Smooth muscle cell of bladder (primary cell): ENCODE measurements at places on chromosomes 12 and 14. TPM values are rescaled to one million over a fixed set of nuclear protein-coding genes. Genes with fewer than 3 reads are reported as not detected.

The KRT79 gene
- total RNA-seq, result not detected in 2 replicates

The ZC3H10 gene
- total RNA-seq, result 5.7 and 6.6 TPM in 2 replicates

The PLEK2 gene
- 3.0 and 3.7 TPM in 2 replicates for total RNA-seq

The NRL gene
- total RNA-seq, result 0.28 and 0.46 TPM in 2 replicates

The TCL1B gene
- total RNA-seq, result not detected in 2 replicates

The OTOGL gene
- 0.09 and 0.14 TPM in 2 replicates for total RNA-seq

The NRIP2 gene
- not detected in 2 replicates for total RNA-seq

The CFAP54 gene
- total RNA-seq, result 1.1 and 1.4 TPM in 2 replicates

The NGB gene
- not detected in 2 replicates for total RNA-seq

The HOXC9 gene
- 0.28 and 0.57 TPM in 2 replicates for total RNA-seq

The C12orf42 gene
- total RNA-seq, result not detected in 2 replicates

The TSFM gene
- 18.8 and 24.3 TPM in 2 replicates for total RNA-seq

The DLGAP5 gene
- 3.6 and 4.0 TPM in 2 replicates for total RNA-seq

The PRH2 gene
- total RNA-seq, result 0.14 and 0.18 TPM in 2 replicates

The IGFBP6 gene
- 666 and 756 TPM in 2 replicates for total RNA-seq

The CYP27B1 gene
- 0.14 and 0.28 TPM in 2 replicates for total RNA-seq

The CEBPE gene
- not detected in 2 replicates for total RNA-seq

The CCDC198 gene
- total RNA-seq, result not detected in 2 replicates

The NDUFA12 gene
- total RNA-seq, result 87.1 and 95.3 TPM in 2 replicates

The C12orf60 gene
- 0.57 and 0.74 TPM in 2 replicates for total RNA-seq

The CLEC7A gene
- total RNA-seq, result 0.14 TPM in 1 of 2 replicates, not detected in the other

The COQ10A gene
- 6.4 and 8.0 TPM in 2 replicates for total RNA-seq

The WIF1 gene
- not detected in 2 replicates for total RNA-seq
